Ureter (tissue), 1 donor: ENCODE measurements at places on chromosomes 7 and 10.
A peak's percentile ranks its signal among the peaks of the same experiment; 100 is the strongest.

- no peak for DNase-seq
Observed at GRCh38 chr10:117214401-117214800, 17.1 kb downstream of the KCNK18 start.

GRCh38 chr10:2173327-2173726 is 436.0 kb upstream of the ADARB2 start:
- DNase-seq, result no peak

DNA sequence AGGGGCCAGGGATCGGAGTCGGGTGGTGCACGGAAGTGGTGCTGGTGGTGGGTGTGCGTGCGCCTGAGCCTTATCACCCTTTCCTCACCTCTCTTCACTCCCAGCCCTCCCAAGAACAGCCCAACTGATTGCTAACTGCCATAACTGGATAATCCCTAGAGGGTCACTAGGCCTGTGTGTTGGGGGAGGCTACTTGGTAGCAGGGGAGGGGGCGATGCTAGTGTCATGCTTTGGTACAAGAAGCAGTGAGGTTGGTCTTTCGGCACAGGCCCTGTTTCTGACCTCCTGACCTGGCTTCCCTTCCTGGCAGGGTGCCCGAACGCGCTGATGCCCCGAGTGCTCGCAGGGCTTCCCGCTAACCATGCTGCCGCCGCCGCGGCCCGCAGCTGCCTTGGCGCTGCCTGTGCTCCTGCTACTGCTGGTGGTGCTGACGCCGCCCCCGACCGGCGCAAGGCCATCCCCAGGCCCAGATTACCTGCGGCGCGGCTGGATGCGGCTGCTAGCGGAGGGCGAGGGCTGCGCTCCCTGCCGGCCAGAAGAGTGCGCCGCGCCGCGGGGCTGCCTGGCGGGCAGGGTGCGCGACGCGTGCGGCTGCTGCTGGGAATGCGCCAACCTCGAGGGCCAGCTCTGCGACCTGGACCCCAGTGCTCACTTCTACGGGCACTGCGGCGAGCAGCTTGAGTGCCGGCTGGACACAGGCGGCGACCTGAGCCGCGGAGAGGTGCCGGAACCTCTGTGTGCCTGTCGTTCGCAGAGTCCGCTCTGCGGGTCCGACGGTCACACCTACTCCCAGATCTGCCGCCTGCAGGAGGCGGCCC is 652 bp downstream of the KAZALD1 start:
- no peak for DNase-seq

DNA sequence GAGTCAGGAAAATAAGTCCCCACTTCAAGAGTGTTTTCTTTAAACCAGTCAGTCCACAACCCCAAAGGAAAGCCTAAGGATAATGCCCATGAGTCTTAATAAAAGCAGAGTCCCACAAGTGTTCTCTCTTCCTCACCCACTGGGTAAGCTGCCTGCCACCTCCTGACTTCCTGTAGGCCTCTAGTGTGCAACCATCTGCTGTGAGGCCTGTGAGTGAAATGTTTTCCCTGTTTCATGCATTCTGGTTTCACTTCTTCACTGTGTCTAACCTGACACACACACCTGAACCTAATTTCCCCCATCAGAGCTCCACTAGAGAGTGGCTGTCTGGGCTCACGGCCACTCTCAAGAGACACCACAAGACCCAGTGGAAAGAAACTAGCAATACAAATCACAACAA is 38.9 kb upstream of the GDF10 start:
- DNase-seq, result no peak

GRCh38 chr10:69957886-69958555 is 94.6 kb upstream of the MACROH2A2 start:
- DNase-seq, result peak; percentile 35
